Activated T-helper 2 cell treated with anti-CD3 and anti-CD28 coated beads, Interferon-gamma antibody, Interleukin-2, Interleukin-4, amounts not matched to agents 10 μg/mL and 5 μg/mL and 100 μg/mL, durations not matched to agents 14 hours and 24 hours and 36 hours (primary cell): ENCODE measurements at places on chromosomes 4 and X.

DNA sequence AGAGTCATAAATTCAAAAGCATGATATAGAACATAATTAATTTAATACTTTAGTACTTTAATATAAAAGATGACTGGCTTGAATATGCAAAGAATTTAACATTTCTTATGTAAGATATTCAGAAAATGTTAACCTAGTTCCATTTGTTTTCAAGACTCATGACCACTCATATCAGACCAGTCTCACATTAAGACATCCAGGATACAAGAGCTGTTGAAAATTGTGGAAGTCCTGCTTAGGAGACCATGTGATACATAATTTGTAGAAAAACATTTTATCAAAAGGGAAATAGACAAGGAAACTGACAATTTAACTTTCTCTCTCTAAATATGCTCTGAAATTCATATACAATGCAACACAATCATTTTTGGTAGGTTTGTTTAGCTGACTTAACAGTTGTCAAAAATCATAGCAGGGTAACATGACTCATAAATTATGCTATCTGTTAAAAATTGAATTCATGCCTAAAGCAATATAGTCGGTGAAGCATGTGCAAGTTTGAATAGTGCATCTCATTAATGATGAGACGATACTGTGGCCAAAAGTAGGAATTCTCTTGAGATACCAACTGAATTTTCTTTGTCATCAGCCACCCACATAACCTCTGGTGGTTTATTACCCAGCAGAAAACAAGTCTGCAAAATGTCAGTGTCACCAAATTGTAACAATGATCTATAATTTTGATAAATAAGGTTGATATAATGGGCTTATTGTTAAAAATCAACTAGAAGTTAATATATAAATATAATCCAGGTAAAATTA is 211.4 kb downstream of the GASK1B start:
- H3K27ac ChIP-seq = no peak overlapping the region
- no peaks in the 10 kb centered on the region for H3K27me3 ChIP-seq
- H3K4me1 ChIP-seq = no peaks in the 10 kb centered on the region
- no peak overlapping the region for H3K4me3 ChIP-seq

DNA sequence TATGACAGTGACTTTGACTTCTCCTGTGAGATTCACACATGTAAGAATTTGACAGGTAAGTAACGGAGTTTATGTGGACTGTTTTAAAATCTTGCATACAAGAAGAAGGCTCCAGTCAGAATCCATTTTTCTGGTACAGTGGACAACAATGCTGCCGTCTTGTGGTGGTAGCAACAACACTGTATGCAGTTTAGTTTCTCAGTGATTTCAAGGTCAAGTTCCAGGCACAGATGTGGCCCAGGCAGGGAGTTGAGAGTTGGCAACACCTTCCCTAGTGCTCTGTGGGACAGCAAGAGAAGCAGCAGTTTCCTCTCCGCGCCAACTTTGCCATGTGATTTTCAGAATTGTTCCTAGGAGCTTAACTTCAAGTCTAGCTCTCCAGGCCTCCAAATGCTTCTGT is 56.0 kb upstream of the STPG2 start:
- H3K4me1 ChIP-seq = peaks cover 9% of the 10 kb centered on the region
- no peaks in the 10 kb centered on the region for H3K27me3 ChIP-seq
- no peak for DNase-seq
- H3K36me3 ChIP-seq = peaks cover 3% of the 10 kb centered on the region
- H3K27ac ChIP-seq = no peak overlapping the region

GRCh38 chr4:156280686-156281085 is 327.0 kb upstream of the CTSO start:
- no peaks in the 10 kb centered on the region for H3K27me3 ChIP-seq
- H3K36me3 ChIP-seq = no peaks in the 10 kb centered on the region
- H3K27ac ChIP-seq = no peak overlapping the region
- no peak overlapping the region for H3K4me3 ChIP-seq
- no peak for DNase-seq

DNA sequence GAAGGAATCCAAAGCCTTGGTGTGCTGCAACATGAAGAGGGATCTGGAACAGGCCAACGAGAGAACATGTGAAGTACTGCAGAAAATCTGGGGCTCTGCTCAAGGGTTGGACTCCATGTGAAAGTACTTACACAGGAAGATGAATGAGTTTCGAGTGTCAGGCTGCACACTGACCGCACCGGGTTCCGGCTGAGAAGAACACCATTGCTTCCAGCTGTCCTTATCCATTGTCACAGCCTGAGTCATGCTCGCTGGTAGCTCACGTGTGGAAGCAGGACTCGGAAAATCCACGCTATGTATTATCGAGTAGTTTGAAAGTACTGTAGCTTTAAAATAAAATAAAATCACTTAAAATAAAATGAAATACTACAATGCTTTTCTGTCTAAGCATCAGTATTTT is 50.4 kb upstream of the TBL1X start:
- no peak for DNase-seq
- H3K27ac ChIP-seq = no peak overlapping the region
- no peaks in the 10 kb centered on the region for H3K36me3 ChIP-seq
- no peaks in the 10 kb centered on the region for H3K4me1 ChIP-seq

DNA sequence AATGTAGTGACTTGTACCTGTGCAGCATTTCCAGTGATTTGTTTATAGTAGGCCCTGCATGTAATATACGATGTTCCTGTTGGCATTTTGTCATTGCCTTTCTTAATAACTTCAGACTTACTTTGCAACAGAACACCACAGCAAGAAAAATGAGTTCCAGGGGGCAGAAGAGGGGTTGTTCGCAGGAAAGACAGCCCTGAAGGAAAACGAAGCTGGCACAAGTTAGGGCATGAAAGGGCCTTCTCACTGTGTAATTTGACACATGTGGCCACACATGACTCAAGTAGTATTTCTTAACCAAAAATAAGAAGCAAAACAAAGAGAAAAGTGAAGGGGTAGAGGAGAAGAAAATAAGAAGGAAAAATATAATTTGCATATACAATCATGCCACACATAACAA is 265.8 kb upstream of the SMIM31 start:
- H3K27ac ChIP-seq = no peak overlapping the region
- no peak overlapping the region for H3K4me3 ChIP-seq
- no peaks in the 10 kb centered on the region for H3K4me1 ChIP-seq
- H3K27me3 ChIP-seq = no peaks in the 10 kb centered on the region
- H3K36me3 ChIP-seq = no peaks in the 10 kb centered on the region

- H3K27me3 ChIP-seq = no peaks in the 10 kb centered on the region
- H3K27ac ChIP-seq = no peak overlapping the region
- DNase-seq = no peak
- H3K4me3 ChIP-seq = no peak overlapping the region
- no peaks in the 10 kb centered on the region for H3K4me1 ChIP-seq
- no peaks in the 10 kb centered on the region for H3K36me3 ChIP-seq
Observed at GRCh38 chr4:138609943-138610350, 367.8 kb upstream of the SLC7A11 start.

- H3K4me3 ChIP-seq = no peak overlapping the region
- peaks cover 5% of the 10 kb centered on the region for H3K4me1 ChIP-seq
- peaks cover 35% of the 10 kb centered on the region for H3K27me3 ChIP-seq
- DNase-seq = no peak
Observed at GRCh38 chr4:185108669-185109068, 34.4 kb upstream of the SLC25A4 start.

GRCh38 chr4:37475087-37475486 is 211.1 kb downstream of the RELL1 start:
- no peak for DNase-seq
- H3K4me3 ChIP-seq = no peak overlapping the region
- H3K27me3 ChIP-seq = peaks cover 29% of the 10 kb centered on the region
- H3K36me3 ChIP-seq = no peaks in the 10 kb centered on the region
- H3K27ac ChIP-seq = no peak overlapping the region
- no peaks in the 10 kb centered on the region for H3K4me1 ChIP-seq

DNA sequence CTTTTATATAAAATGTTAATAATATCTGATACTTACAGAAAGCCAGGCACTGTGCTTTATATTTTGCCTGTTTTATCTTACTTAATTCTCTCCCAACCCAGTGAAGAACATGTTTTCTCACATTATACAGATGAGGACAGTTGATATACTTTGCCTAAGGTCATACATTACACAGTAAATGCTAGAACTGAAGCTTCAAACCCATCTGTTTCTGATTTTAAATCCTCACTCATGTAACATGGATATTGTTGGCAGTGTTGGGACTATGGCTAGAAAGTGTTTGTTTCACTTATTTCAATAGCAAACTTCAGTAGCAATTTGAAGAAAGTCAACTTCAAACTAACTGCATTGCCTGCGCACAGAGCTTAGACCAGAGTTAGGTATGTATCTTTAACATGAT is 57.4 kb downstream of the RAPGEF2 start:
- peaks cover 5% of the 10 kb centered on the region for H3K4me1 ChIP-seq
- H3K4me3 ChIP-seq = no peak overlapping the region
- H3K27ac ChIP-seq = no peak overlapping the region
- H3K36me3 ChIP-seq = no peaks in the 10 kb centered on the region
- peaks cover 2% of the 10 kb centered on the region for H3K27me3 ChIP-seq
- DNase-seq = no peak
